Thymus (tissue), 14 donors: ENCODE measurements at places on chromosomes 3 and 15. TPM values are rescaled to one million over a fixed set of nuclear protein-coding genes. Genes with fewer than 3 reads are reported as not detected.

DNA sequence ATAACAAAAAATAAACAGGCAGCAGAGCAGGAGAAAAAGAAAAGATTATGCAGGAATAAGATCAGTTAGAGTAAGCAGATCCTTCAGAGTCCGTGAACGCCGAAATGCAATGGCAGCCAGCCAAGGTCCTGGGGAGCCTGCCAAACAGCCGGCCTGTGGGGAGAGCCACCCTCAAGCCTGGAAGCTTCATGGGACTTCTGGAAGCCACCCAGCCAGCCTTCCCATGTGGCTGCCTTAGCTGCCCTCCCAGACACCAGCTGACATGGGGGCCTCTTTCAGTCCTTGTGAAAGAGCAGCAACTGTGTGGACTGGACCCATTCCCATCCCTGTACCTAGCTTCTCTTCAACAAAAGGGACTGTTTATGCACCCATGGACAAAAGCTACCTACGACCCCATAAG is 64.9 kb upstream of the RAD18 start:
- no peaks in the 10 kb centered on the region for H3K4me1 ChIP-seq
- H3K36me3 ChIP-seq, result no peaks in the 10 kb centered on the region
- no peaks in the 10 kb centered on the region for H3K27me3 ChIP-seq
- no peak overlapping the region for H3K27ac ChIP-seq
- no peak overlapping the region for H3K4me3 ChIP-seq

DNA sequence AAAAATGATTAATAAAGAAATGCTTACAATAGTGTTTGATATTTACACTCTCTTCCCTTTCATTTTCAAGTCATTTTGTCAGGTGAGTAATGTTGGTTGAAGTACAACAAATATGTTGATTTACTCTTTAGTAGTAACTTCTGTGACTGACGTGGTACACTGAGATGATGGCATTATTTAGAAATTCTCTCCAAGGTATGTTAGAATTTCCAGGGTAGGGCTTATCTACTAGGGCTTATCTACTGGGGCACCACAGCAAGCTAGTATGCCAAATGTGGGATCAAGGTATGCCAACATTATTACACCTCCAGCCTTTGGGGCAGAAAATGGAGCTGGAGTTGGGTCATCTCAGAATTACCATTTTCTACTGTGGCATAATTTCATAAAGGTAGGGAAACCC is 157.4 kb upstream of the AGTR1 start:
- no peaks in the 10 kb centered on the region for H3K4me1 ChIP-seq
- H3K27me3 ChIP-seq, result no peaks in the 10 kb centered on the region
- no peaks in the 10 kb centered on the region for H3K36me3 ChIP-seq
- H3K4me3 ChIP-seq, result no peak overlapping the region
- no peak for DNase-seq

AADAC gene
- 0.19 TPM for total RNA-seq

- H3K36me3 ChIP-seq, result no peaks in the 10 kb centered on the region
- H3K4me1 ChIP-seq, result no peaks in the 10 kb centered on the region
- no peak for DNase-seq
- no peak overlapping the region for H3K27ac ChIP-seq
These were observed 168.7 kb upstream of the FRMD4B start for GRCh38 chr3:69554576-69554975.

- no peak overlapping the region for H3K4me3 ChIP-seq
- DNase-seq, result no peak
- no peaks in the 10 kb centered on the region for H3K36me3 ChIP-seq
- H3K27me3 ChIP-seq, result no peaks in the 10 kb centered on the region
These were observed 21.9 kb downstream of the KY start for GRCh38 chr3:134628884-134629283.

GRCh38 chr15:69730281-69731080 is 277.9 kb downstream of the RPLP1 start:
- no peak overlapping the region for H3K4me3 ChIP-seq
- H3K4me1 ChIP-seq, result no peaks in the 10 kb centered on the region

GRCh38 chr3:155938409-155938808 is 68.0 kb downstream of the GMPS start:
- DNase-seq, result no peak
- no peaks in the 10 kb centered on the region for H3K4me1 ChIP-seq
- no peak overlapping the region for H3K27ac ChIP-seq
- no peaks in the 10 kb centered on the region for H3K27me3 ChIP-seq
- H3K36me3 ChIP-seq, result peaks cover 11% of the 10 kb centered on the region

GRCh38 chr3:196012481-196012880 is 69.4 kb downstream of the TFRC start:
- H3K27ac ChIP-seq, result no peak overlapping the region
- no peaks in the 10 kb centered on the region for H3K27me3 ChIP-seq

TUSC7 gene
- total RNA-seq, result not detected

CYP11A1 gene
- total RNA-seq, result 0.66 TPM

GRCh38 chr15:41565702-41566101 is 6.7 kb downstream of the TYRO3 start:
- H3K4me1 ChIP-seq, result peaks cover 26% of the 10 kb centered on the region
- H3K36me3 ChIP-seq, result no peaks in the 10 kb centered on the region
- H3K4me3 ChIP-seq, result no peak overlapping the region
- H3K27ac ChIP-seq, result no peak overlapping the region
- DNase-seq, result no peak

DNA sequence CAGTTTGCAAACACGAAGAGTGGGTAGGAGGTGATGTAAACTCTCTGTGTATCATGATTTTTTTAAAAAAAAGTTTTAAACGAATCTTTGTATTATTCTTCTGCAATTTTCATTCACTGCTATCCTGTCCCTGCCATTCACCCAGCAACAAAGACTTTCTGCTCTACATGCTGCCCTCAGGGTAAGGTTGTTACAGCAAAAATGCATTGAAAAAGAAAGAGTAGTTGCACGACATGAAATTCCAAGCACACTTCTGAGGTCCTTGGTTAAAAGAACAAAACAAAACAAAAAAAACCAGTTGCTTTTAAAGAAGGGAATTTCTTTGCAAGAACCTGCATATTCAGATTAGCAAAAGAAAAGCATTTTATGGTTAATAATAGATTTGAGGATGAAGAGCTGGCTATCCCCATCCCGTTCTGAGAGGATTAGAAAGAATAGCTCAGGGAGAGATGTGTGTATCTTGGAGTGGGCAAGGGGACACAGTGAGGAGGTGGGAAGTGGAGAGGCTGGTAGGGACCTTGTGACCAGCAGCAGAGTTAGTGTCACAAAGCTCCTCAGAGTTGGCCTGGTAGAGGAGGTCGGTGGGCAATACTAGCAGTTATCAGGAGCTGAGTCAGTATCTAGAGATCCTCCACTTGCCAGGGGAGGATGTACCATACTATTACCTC is 290.8 kb downstream of the NEK10 start:
- no peaks in the 10 kb centered on the region for H3K36me3 ChIP-seq
- H3K4me1 ChIP-seq, result no peaks in the 10 kb centered on the region
- H3K27ac ChIP-seq, result no peak overlapping the region
- H3K4me3 ChIP-seq, result no peak overlapping the region
- DNase-seq, result no peak
